Activated CD8-positive, alpha-beta T cell treated with anti-CD3 and anti-CD28 coated beads for 36 hours (primary cell): ENCODE measurements at places on chromosomes 2 and 18. TPM values are rescaled to one million over a fixed set of nuclear protein-coding genes. Genes with fewer than 3 reads are reported as not detected.

The CLEC4F gene
- not detected for total RNA-seq

The HAAO gene
- 0.63 TPM for total RNA-seq

The TACR1 gene
- total RNA-seq: not detected

The FOSL2 gene
- total RNA-seq: 119 TPM

The ACTG2 gene
- 0.11 TPM for total RNA-seq

The GLI2 gene
- total RNA-seq: not detected

The RGPD4 gene
- total RNA-seq: 0.07 TPM

The NT5C1B gene
- not detected for total RNA-seq

The SOCS6 gene
- 0.47 TPM for total RNA-seq

- DNase-seq: no peak
- peaks cover 8% of the 10 kb centered on the region for H3K36me3 ChIP-seq
- H3K27ac ChIP-seq: no peak overlapping the region
- no peaks in the 10 kb centered on the region for H3K4me1 ChIP-seq
- no peak overlapping the region for H3K4me3 ChIP-seq
Observed at GRCh38 chr18:63999871-64000270, 30.0 kb downstream of the SERPINB8 start.

GRCh38 chr2:26002632-26003310 is 20.5 kb upstream of the KIF3C start:
- no peaks in the 10 kb centered on the region for H3K36me3 ChIP-seq
- H3K27me3 ChIP-seq: no peaks in the 10 kb centered on the region
- H3K4me1 ChIP-seq: no peaks in the 10 kb centered on the region
- DNase-seq: no peak
- H3K27ac ChIP-seq: no peak overlapping the region

DNA sequence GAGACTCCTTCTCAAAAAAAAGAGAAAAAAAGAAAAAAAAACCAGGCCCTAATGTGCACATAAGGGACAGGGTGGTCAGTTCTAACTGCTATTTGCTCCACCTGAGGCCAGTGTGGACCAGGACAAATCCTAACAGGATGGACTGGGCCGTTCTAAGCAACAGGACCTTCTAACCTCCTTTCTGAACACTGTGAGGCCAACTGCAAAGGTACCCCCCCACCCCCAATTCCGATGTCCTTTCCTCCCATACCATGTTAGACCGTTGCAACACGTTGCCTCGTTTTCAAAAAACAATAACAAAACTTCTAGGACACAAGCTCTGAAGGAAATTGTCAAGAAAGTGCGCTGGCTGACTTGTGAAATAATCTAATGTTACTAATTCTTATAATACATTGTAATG is 1.2 kb downstream of the THAP4 start:
- peaks cover 43% of the 10 kb centered on the region for H3K4me1 ChIP-seq
- H3K4me3 ChIP-seq: peak overlapping the region; percentile 84
- H3K27me3 ChIP-seq: no peaks in the 10 kb centered on the region
- peaks cover 37% of the 10 kb centered on the region for H3K36me3 ChIP-seq
- H3K27ac ChIP-seq: peak overlapping the region; percentile 82

DNA sequence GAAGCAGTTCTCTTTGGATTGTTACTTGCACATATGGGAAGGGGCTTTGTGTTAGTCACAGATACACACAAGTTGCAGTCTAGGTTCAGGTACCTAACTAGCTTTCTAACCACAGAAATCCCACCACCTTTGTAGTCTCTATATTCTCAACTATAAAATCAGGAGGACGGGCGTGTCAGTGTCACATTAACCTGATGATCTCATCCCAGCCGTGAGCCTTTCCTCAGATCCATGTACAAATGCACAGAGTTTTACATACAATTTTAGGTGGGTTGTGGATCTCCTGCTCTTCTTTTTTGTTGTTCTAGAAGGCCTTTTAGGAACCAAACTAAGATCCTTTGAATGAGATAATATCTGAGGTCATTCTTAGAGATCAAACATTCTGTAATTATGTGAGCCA is 94.0 kb downstream of the ZNF532 start:
- H3K4me1 ChIP-seq: no peaks in the 10 kb centered on the region
- H3K27me3 ChIP-seq: peaks cover 8% of the 10 kb centered on the region
- no peak for DNase-seq
- no peak overlapping the region for H3K27ac ChIP-seq
- H3K36me3 ChIP-seq: no peaks in the 10 kb centered on the region

DNA sequence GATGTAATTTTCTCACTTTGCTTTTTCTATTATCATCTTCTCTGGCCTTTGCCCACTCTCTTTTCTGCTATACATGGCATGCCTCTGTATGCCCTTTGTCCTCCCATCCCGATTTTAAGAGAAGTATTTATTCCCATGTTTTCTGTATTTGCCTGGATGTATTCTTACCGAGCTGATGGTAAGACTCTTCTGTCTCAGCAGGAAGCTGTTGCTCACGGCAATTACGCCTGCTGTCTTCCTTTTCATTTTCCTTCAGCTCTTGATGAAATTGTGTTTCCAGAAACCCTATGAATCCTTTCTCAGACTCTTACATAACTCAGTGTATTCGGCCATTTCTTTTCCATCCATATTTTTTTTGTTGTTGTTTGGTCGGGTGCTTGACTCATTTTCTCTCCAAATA is 121.6 kb downstream of the SP3 start:
- no peaks in the 10 kb centered on the region for H3K36me3 ChIP-seq
- H3K4me3 ChIP-seq: no peak overlapping the region
- H3K27ac ChIP-seq: no peak overlapping the region
- no peak for DNase-seq
- no peaks in the 10 kb centered on the region for H3K4me1 ChIP-seq

- peak; percentile 53 for DNase-seq
- no peaks in the 10 kb centered on the region for H3K36me3 ChIP-seq
- no peak overlapping the region for H3K27ac ChIP-seq
Observed at GRCh38 chr2:57720728-57721627, 325.6 kb upstream of the VRK2 start.

- DNase-seq: no peak
- no peaks in the 10 kb centered on the region for H3K36me3 ChIP-seq
- H3K27ac ChIP-seq: no peak overlapping the region
- H3K4me1 ChIP-seq: no peaks in the 10 kb centered on the region
Observed at GRCh38 chr18:33696332-33697162, 118.5 kb downstream of the ASXL3 start.

GRCh38 chr18:57035590-57035989 is 111.3 kb upstream of the BOD1L2 start:
- H3K27ac ChIP-seq: no peak overlapping the region
- H3K27me3 ChIP-seq: no peaks in the 10 kb centered on the region
- no peak overlapping the region for H3K4me3 ChIP-seq
- H3K4me1 ChIP-seq: no peaks in the 10 kb centered on the region
- H3K36me3 ChIP-seq: peaks cover 2% of the 10 kb centered on the region

GRCh38 chr18:76771192-76771799 is 51.1 kb upstream of the ZNF236 start:
- H3K27ac ChIP-seq: no peak overlapping the region
- no peaks in the 10 kb centered on the region for H3K36me3 ChIP-seq
- peaks cover 13% of the 10 kb centered on the region for H3K27me3 ChIP-seq
- no peaks in the 10 kb centered on the region for H3K4me1 ChIP-seq
- H3K4me3 ChIP-seq: no peak overlapping the region
- no peak for DNase-seq

DNA sequence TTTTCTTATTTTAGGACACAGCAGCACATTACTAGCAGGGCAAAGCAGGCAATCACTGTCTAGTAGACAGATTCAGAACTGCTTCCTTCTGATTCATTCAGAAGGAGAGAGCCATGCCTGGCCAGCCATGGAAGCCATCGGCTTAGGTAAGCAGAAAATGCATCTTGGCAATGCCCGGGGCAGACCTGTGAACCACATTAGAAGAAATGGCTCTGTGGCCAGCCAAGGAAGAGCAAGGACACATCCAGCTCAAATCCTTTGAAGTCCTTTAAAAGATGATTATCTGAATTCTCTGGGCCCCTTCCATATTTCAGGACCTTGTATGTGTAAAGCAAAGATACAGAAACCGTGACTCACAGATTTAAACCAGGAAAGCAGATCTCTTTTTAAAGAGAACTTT is 227.4 kb downstream of the PID1 start:
- no peak for DNase-seq
- no peaks in the 10 kb centered on the region for H3K27me3 ChIP-seq
- no peaks in the 10 kb centered on the region for H3K4me1 ChIP-seq
- H3K36me3 ChIP-seq: no peaks in the 10 kb centered on the region

DNA sequence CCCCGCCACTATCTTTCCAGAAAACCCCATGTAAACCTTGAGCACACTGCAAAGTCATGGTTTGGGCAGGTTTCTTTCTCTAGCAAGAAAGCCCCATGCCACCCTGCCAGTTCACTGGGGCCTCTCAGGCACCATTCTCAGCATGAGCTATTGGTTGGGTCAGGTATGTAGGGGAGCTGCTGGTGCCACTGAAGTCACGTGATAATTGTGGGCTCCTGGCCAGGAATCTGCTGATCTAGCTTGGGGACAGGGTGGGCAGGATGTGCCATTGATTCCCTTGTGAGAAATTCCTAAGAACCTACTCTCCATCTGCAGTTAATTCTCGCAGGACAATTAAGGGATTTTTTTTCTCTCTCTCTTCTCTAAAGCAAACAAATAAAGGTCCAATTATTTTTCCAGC is 26.5 kb upstream of the HNMT start:
- H3K27me3 ChIP-seq: no peaks in the 10 kb centered on the region
- no peak overlapping the region for H3K27ac ChIP-seq
- no peak for DNase-seq
- H3K4me3 ChIP-seq: no peak overlapping the region
- H3K36me3 ChIP-seq: no peaks in the 10 kb centered on the region

DNA sequence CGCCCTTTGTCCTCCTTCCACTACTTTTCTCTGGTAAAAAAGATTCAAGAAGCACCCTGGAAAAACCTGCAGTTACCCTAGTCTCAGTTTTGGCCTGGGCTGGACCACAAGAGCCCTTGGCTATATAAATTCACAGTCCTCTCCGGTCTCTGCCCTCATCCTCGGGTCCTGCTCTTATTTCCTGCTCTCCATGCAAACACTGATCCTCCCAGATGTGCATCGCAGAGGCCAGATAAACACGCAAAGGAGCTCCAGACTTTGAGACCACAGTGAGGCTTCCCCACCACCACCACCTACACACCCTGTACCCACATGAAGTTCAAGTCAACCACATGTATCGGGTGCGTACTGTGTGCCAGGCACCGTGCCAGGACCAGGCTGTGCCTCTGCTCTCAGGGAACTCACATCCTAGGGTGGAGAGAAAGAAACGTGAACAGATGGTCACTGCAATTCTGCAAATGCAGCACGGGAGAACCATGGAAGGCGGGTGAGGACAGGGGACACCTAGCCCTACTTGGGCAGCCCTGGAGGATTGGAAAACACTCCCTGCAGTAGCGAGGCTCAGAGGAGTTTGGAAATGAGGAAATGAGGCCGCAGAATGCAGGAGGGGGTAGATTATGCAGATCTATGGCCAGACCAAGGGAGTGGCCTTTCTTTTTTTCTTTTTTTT is 7.4 kb downstream of the CTDSP1 start:
- peak overlapping the region; percentile 65 for H3K4me3 ChIP-seq
- peaks cover 6% of the 10 kb centered on the region for H3K27me3 ChIP-seq
- peaks cover 16% of the 10 kb centered on the region for H3K36me3 ChIP-seq
- peak overlapping the region; percentile 72 for H3K27ac ChIP-seq
- DNase-seq: peak; percentile 80
- H3K4me1 ChIP-seq: peaks cover 39% of the 10 kb centered on the region

GRCh38 chr2:40127146-40127545 is 324.7 kb downstream of the SLC8A1 start:
- peaks cover 1% of the 10 kb centered on the region for H3K27me3 ChIP-seq
- H3K27ac ChIP-seq: no peak overlapping the region
- no peaks in the 10 kb centered on the region for H3K36me3 ChIP-seq
- H3K4me1 ChIP-seq: no peaks in the 10 kb centered on the region
- DNase-seq: peak; percentile 8

GRCh38 chr18:12726774-12727550 is 24.1 kb downstream of the PSMG2 start:
- peaks cover 5% of the 10 kb centered on the region for H3K36me3 ChIP-seq
- no peak overlapping the region for H3K4me3 ChIP-seq
- H3K4me1 ChIP-seq: peaks cover under 1% of the 10 kb centered on the region
- DNase-seq: peak; percentile 66

DNA sequence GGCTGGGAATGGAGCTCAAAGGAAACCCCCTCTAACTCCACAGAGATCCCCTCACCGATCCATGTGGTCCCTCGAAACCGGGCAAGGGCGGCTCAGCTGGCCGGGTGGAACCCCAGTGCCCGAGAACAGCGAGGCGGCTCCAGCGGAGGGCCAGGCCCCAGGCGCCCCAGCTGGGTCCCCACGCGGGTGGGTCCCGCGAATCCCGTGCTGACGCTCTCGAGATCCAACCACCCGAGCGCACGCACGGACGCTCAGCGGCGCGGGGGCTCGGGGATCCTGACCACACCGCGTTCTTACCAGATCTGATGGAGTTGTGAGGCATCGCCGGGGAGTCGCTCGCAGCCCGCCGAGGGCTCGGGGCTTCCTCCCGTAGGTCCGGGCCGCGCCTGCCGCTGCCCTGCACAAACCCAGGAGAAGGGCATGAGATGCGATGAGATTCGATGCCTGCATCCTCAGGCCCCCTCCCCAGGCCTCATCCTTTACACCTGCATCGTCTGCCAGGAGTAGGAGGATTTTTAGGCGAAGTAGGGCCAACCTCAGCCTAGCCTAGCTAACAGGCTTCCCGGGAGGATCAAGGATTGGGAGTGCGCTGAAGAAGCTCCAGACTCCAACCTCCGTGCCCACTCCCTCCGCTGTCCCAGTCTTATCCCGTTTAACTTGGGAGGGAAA is 514 bp downstream of the PAX8 start:
- H3K4me3 ChIP-seq: no peak overlapping the region
- peaks cover 48% of the 10 kb centered on the region for H3K27me3 ChIP-seq
- DNase-seq: no peak
- H3K4me1 ChIP-seq: peaks cover 13% of the 10 kb centered on the region
- no peaks in the 10 kb centered on the region for H3K36me3 ChIP-seq

- DNase-seq: no peak
- peaks cover 20% of the 10 kb centered on the region for H3K27me3 ChIP-seq
- H3K36me3 ChIP-seq: no peaks in the 10 kb centered on the region
- H3K27ac ChIP-seq: no peak overlapping the region
Observed at GRCh38 chr2:893311-893710, 57.3 kb upstream of the SNTG2 start.

GRCh38 chr2:55146263-55146662 is 85.8 kb downstream of the CLHC1 start:
- no peak for DNase-seq
- H3K4me1 ChIP-seq: peaks cover 5% of the 10 kb centered on the region
- H3K4me3 ChIP-seq: no peak overlapping the region

GRCh38 chr2:176150584-176151441 is 537 bp upstream of the HOXD4 start:
- peaks cover 83% of the 10 kb centered on the region for H3K27me3 ChIP-seq
- H3K27ac ChIP-seq: no peak overlapping the region
- H3K4me3 ChIP-seq: no peak overlapping the region
- H3K4me1 ChIP-seq: peaks cover 7% of the 10 kb centered on the region
- DNase-seq: no peak
- no peaks in the 10 kb centered on the region for H3K36me3 ChIP-seq

- peaks cover 78% of the 10 kb centered on the region for H3K36me3 ChIP-seq
- H3K4me3 ChIP-seq: no peak overlapping the region
- no peak overlapping the region for H3K27ac ChIP-seq
- DNase-seq: no peak
- no peaks in the 10 kb centered on the region for H3K27me3 ChIP-seq
- H3K4me1 ChIP-seq: peaks cover 57% of the 10 kb centered on the region
Observed at GRCh38 chr18:63247506-63247905, 72.1 kb downstream of the BCL2 start.
